ENCODE measurements at places on chromosomes 2 and 18. TPM values are rescaled to one million over a fixed set of nuclear protein-coding genes. Genes with fewer than 3 reads are reported as not detected.

DNA sequence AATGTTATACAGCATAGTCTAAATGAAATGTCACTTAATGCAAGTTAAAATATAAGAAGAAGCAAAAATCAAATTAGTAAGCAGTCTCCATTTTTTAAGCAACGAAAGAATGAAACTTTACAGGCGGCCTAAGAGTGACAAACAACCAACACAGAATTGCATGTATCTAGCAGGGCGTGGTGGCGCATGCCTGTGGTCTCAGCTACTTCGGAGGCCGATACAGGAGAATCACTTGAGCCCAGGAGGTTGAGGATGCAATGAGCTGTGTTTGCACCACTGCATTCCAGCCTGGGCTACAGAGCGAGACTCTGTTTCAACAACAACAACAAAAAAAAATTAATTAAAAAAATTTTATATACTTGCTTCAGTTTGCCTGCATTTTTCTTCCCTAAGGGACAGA is 16.6 kb downstream of the RBMS1 start:
- no peak for DNase-seq

GRCh38 chr18:53261241-53261640 is 921.2 kb downstream of the DCC start:
- no peak for DNase-seq

GRCh38 chr18:31203096-31203793 is 40.6 kb upstream of the DSC1 start:
- DNase-seq = peak; percentile 83

- DNase-seq = peak; percentile 81
Observed at GRCh38 chr18:832085-832681, 20.1 kb upstream of the YES1 start.

GRCh38 chr2:20447437-20448245 is 767 bp downstream of the RHOB start:
- peak; percentile 91 for DNase-seq

DNA sequence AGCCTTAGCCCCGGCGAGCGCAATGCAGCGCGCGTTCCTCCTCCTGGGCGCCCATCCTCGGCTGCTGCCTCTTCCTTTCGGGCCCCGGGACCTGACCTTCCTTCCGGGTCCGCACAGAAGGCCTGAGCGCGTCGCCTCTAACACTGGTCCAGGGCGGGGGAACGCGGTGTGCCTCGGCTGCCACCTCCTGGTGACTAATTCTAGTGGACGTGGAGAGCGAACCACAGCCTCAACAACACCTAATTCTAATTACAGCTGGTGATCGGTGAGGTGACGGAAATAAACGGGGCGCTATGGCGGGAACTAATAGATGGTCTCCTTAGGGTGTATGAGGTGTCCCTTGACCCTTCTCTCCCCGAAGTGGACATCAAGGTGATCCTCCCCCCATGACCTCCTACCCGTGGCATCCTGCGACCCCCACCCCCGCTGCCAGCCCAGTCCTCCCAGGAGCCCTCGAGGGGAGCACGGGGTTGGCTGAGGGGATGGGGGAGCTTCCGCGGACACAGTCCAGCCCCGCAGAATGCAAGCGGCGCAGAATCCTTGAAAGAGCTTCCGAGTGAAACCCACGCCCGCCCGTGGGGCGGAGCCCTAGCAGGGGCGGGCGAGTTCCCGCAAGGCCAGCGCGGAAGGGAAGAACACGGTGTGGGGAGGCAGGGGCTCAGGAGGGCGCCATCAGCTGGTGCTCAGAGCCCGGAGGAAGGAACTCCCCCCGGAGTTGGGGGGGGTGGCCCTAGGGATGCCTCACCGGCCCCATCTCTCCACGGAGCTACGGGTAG is 12.8 kb upstream of the HMSD start:
- DNase-seq = peak; percentile 96

DNA sequence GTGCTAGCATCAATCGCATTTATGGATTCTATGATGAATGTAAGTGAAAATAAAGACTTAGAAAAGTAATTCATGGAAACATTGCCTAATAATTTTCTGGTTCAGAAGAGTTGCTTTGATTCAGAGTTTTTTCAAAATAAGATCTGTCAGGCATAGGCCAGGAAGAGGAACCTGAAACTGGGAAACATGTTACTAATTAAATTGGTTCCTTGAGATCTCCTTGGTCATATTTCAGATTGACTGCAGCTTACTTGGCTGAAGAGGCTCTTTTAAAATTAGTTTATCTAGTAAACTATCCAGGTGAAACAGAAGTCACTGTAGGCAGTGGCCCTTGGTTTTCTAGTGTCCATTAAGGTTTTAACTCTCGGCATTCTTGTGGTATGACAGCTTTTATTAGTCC is 27.4 kb downstream of the PPP1CB start:
- no peak for DNase-seq

DNA sequence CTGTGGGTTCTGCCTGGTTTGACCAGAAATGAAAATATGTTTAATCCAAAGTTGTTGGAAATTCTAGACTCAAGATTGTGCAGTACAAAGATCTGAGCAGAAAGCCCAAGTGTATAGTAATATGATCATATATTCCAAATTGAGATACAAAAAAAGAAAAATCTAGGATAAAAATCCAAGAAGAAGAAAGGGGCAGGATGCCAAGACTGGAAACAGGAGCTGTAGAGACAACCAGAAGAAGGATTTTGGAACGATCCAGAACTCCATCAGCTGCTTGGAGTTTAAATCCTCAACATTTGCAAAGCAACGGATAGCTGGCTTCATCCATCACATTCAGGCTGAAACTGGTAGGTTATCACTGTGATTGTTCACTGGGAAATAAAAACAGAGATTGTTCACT is 333.6 kb upstream of the UBE2E3 start:
- no peak for DNase-seq

GRCh38 chr2:67836866-67837265 is 225.9 kb downstream of the C1D start:
- no peak for DNase-seq

- no peak for DNase-seq
Observed at GRCh38 chr2:234630801-234631261, 133.9 kb upstream of the ARL4C start.

GRCh38 chr2:142992840-142993239 is 115.4 kb downstream of the KYNU start:
- no peak for DNase-seq

- no peak for DNase-seq
Observed at GRCh38 chr2:127379712-127380355, 7.9 kb downstream of the MAP3K2 start.

- no peak for DNase-seq
Observed at GRCh38 chr2:95388856-95389244, 13.7 kb upstream of the FAHD2A start.

GRCh38 chr2:219182331-219183150 is 4.5 kb downstream of the RETREG2 start:
- peak; percentile 84 for DNase-seq

DNA sequence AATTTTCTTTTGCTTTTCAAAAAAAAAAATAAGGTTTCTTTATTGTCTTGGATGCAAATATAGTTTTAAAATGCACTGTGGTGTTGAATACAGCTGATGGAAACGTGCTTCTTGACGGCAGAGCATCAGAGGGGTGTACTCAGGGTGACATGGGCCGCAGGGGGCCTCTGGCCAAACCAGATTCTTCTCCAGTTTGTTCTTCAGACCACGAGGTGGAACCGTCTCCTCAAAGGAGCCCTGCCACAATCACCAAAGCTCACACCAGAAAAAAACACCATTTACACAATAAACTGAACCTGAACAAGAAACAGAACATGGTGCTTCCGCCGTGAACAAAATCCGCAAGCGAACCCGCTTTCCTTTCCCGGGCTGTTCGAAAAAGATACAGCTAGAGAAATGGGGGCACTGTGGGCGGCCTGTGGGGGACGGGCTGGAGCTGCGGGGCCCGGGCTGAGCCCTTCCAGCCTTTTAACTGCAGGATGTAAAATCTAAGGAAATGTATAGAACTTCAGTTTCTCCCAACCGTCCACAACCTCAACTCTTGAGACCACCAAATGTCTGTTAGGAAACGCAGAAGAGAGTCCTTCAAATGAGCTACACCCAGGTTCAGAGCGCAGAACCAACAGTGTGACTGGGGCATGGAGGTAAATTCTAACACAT is 34.5 kb downstream of the PSMG2 start:
- no peak for DNase-seq

DNA sequence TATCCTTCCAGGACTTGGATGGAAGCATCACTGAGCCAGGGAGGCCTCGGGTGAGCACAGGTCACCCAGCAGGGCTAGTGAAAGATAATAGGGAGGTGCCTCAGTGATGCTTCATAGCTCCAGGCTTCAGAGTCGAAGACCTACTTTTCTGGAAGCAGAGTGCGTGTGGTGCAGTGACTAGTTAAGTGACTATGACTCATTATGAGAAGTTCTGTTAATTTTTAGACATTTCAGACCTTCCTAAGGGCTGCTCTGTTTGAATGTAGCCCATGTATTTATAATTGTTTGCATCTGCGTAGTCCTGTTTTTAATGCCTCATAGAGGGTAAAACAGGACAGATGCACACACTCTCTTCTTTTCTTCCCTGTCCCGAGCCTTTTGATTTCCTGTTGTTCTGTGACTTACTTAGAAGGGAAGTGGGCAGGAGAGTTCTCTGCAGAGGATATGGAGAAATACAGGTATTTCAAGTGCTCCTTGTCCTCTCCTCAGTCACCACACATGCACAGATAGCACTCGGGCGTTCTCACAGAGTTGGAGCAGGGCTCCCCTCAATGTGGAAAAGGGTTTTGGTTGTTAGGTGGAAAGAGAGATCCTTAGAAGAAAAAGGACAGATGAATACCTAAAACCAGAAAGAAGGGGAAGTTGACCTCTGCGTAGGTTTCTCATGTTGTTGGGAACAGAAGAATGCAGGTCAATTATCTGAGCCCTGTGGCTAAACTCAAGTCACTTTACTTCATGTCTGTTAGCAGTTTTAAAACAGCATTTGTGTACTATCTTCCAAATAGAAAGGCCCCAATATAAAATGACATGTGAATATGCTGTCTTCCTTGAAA is 34.7 kb downstream of the RALB start:
- DNase-seq = no peak

DNA sequence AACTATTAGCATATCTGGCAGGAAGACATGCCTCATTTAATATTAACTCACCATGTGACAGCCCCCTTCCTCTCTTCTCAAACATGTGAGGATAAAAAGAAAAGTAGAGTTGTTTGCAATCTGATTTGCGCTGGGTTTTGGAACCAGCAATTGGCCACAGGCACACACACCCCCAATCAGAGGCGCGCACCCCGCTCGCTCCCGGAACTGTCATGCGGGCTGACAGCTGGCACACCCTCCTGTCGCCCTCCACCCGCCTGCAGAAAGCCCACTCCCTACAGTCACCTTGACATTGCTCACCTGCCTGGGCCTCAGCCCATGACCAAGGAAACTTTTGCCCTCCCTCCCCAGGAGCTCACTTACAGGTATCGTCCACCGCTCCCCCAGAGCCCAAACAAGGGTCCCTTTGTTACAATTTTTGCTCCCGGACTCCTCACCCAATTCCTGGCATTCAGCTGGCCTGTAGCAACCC is 1.1 kb downstream of the COBLL1 start:
- peak; percentile 93 for DNase-seq

- DNase-seq = no peak
Observed at GRCh38 chr2:68710756-68711155, 23.9 kb upstream of the ARHGAP25 start.

- DNase-seq = no peak
Observed at GRCh38 chr18:36547544-36547943, 250.0 kb downstream of the FHOD3 start.

GRCh38 chr18:73270920-73271634 is 403.3 kb upstream of the NETO1 start:
- DNase-seq = no peak

- DNase-seq = peak; percentile 52
Observed at GRCh38 chr2:217960351-217960750, 42.4 kb downstream of the TNS1 start.

GRCh38 chr18:77000527-77000926 is 132.1 kb downstream of the MBP start:
- peak; percentile 89 for DNase-seq

- DNase-seq = no peak
Observed at GRCh38 chr2:31049916-31050588, 88.2 kb downstream of the GALNT14 start.

DNA sequence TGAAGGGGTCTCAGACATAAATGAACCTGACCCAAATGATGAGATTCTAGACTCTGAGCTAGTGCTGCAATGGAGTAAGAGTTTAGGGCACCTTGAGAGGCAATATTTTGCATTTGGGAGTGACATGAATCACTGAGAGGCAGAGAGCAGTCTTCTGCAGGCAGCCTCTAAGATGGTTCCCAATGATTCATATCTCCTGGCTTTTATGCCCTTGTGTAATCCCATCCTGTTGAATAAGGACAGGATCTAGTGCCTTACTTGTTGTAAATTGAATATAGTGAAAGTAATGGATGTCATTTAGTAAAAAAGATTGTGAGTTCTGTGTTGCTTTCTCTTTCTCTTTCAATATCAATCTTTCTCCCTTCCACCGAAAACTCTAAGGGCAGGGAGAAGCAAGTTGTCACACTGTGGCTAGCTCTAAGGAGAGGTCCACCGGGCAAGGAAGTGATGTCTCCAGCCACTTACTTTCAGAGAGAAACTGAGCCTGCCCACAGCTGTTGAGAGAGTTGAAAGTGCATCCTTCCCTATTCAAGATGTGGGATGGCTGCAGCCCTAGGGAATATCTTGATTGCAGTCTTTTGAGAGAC is 144.7 kb downstream of the TRIB2 start:
- no peak for DNase-seq

- DNase-seq = peak; percentile 86
Observed at GRCh38 chr18:48934723-48935432, 15.9 kb downstream of the SMAD7 start.

- DNase-seq = no peak
Observed at GRCh38 chr18:63869374-63869773, 18.1 kb upstream of the SERPINB2 start.

DNA sequence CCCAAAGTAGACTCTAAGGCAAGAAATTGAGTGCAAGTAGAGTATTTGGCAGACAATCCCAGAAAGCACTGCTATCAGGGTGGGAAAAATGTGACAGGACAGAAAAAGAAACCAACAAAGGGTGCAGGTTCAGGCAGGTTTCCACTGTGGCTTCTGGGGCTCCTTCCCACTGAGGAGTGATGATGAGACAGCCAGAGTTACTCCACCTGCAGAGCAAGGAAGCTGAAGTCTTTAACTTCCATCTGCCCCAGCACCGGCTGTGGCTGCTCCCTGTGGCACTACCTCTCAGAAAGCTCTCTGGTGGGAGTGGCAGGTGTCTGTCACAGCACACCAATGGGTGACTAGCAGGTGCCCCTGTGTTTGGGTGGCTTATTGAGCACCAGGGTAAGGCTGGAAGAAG is 37.6 kb upstream of the ACKR3 start:
- DNase-seq = no peak

GRCh38 chr18:48529796-48530195 is 9.0 kb upstream of the CTIF start:
- no peak for DNase-seq

- no peak for DNase-seq
Observed at GRCh38 chr2:102010902-102011301, 19.1 kb downstream of the IL1R2 start.

The IL1R2 gene
- 24.5 TPM for total RNA-seq

The ALPI gene
- not detected for total RNA-seq

The FAM110C gene
- 0.43 TPM for total RNA-seq

The COBLL1 gene
- total RNA-seq = 41.4 TPM

The EVX2 gene
- not detected for total RNA-seq

The CELF4 gene
- total RNA-seq = 0.77 TPM

The CD28 gene
- total RNA-seq = 19.7 TPM

The NT5DC4 gene
- 1.4 TPM for total RNA-seq

The PLA2R1 gene
- total RNA-seq = 11.3 TPM

The LYPD1 gene
- 0.58 TPM for total RNA-seq

The EIF5B gene
- 49.5 TPM for total RNA-seq

The ANKRD23 gene
- total RNA-seq = 9.3 TPM

The UGT1A10 gene
- not detected for total RNA-seq

The ZSWIM2 gene
- not detected for total RNA-seq

The KCNS3 gene
- total RNA-seq = 1.5 TPM

The CPLX4 gene
- total RNA-seq = not detected

The RNF125 gene
- total RNA-seq = 9.6 TPM
